Caco-2 (cell line): ENCODE measurements at places on chromosomes 2 and 18.

DNA sequence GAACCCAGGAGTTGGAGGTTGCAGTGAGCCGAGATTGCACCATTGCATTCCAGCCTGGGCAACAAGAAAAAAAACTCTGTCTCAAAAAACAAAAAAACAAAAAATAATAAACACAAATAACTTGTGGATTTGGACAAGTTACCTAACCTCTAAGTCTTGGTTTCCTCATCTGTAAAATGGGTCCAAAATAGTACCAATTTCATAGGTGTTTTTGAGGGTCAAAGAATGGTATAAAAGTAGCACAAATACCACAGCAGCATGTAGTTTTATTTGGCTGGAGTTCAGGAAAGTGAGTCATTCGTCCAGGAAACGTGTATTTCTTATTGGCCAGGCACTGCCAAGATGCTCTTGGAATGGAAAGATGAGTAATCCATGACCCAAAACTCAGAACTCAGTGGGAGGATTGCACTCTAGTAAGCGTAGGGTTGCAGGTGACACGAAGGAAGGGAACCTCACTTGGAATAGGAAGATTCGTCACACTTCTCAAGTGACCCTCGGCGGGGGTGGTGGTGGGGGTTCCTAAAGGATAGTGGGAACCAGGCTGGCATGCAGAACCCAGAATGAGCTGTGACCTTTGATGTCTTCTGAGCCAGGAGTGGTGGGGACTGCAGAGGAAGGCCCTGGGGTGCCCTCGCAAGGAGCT, 24.4 kb downstream of the GRHL1 start:
- no peak for DNase-seq

- no peak for DNase-seq
Observed at GRCh38 chr18:2304378-2305175, 266.7 kb downstream of the METTL4 start.

DNA sequence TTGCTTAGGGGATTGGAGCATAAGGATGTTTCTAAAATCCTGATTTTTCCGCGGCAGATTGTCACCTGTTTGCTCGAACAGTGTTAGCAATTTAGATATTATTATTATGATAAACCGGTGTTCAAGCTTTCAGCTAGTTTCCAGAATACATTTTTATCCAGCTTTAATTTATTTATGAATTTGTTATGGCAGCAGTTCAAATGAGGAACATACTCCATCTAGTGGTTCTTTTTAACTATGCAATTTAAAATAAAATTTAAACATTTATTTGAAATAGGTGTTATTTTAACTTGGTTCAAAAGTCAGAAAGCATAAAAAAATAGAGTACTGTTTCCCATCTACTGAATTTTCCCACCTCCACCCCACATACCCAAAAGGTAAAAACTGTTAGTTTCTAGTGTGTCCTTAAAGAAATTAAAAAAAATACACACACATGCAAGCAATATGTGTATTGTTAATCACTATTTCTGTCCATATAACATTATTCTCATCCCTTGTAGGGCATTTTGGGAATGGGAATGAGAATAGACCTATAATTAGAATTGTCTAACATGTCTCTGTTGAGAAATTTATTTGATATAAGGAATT, 23.2 kb downstream of the ACOXL start:
- DNase-seq: no peak

GRCh38 chr2:24304098-24304497, 56.2 kb downstream of the ITSN2 start:
- DNase-seq: no peak

- DNase-seq: no peak
Observed at GRCh38 chr2:228334180-228334579, 152.7 kb upstream of the SPHKAP start.

DNA sequence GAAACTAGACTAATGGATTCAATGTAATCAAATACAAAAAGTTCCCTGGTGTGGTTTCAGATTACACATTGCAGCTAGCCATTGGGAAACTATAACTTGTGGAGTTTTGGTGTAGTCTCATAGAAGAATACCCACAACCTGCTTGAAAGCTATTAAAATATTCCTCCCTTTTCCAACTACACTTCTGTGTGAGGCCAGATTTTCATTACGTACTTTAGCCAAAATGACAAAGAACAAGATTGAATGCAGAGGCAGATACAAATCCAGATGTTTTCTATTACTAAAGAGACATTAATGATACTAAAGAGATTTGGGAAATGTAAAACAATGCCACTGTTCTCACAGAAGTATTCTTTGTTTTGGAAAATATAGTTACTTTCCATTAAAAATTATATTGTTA, 128.7 kb upstream of the SLC35G4 start:
- DNase-seq: no peak

DNA sequence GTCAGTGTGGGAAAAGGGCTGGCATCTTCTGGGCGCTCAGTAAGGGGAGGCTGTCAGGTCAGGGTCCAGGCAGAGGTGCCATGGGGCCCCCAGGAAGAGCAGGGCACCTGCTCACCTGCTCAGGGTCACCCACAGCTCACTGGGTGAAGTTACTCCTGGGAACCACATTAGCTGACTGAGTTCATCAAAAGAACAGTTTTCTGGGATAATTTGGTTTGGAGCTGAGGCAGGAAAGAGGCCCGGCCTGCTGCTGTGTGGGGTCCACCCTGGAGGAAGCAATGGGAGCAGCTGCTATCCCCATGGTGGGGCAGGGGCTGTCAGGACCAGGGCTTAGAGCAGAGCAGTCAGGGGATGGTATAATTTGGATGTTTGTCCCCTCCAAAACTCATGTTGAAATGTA, 97.2 kb upstream of the GPC1 start:
- no peak for DNase-seq

DNA sequence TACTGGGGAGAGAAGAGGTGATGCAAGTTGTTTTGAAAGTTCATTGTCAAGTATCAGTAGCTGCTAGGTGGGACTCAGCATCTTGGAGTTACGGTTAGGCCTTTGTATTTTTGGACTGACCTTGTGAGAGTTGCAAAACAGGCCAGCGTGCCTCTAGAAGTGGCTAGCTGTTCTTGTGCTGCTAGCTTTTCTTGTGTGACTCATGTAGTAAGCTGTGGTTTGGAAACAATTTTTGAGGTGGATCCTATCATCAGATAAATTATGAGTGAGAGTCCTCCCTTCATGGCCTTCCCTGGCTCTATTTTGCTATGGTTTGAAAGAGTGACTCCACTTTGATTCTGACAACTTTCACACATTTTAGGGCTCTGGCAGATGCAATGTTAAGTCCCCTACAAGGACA, 409.2 kb upstream of the HS6ST1 start:
- DNase-seq: no peak

DNA sequence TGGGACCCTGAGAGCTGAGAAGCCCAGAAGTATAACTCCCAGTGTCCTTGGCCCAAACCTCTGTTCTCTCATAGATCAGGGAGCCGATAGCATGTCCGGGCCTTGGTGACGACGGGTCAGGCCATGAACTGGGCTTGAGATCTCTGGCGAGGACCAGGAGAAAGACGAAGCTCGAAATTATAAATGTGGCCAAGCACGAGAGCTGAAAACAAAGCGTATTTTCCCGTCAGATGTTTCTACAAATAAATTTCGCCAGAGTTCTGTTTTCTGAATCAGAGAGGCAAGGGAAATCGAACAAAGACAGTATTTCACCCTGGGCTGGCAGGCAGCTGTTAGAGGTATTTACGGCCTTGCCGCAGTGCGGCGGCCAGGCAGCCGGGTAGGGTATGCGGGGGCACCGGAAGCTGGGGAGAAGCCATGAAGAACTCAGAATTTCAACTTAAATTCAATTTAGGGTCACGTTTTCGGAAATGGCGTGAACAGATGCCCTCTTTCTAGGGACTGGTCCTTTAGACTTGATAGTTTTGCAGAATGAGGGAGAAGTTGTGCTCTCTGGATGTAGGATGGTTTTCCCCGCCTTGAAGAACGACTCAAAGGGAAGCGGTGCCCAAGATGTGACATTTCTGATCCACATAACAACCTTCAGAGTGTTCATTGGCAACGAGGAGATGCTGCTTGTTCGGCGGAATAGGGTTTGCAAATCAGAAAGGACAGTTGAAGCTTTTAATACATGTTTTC, 9.6 kb downstream of the HOXD8 start:
- DNase-seq: no peak

- DNase-seq: no peak
Observed at GRCh38 chr2:121161272-121161671, 123.7 kb downstream of the TFCP2L1 start.

DNA sequence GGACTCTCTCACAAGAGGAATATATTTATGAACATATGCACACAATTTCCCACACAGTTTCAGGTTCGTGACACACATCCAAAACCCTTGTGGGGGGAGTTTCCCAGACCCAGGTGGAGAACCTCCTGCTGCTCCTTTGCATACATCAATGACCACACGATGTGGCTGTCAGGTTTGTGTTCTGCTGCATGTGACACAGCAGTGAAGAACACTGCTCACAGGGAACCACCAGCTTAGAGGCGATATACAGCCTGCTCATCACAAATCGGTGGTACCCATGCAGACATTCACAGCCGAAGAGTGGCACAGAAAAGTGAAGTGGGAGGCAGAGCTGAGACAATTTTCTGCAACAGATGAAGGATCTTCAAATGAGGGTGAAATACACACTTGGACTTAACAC, 175.6 kb upstream of the ZFP36L2 start:
- no peak for DNase-seq

DNA sequence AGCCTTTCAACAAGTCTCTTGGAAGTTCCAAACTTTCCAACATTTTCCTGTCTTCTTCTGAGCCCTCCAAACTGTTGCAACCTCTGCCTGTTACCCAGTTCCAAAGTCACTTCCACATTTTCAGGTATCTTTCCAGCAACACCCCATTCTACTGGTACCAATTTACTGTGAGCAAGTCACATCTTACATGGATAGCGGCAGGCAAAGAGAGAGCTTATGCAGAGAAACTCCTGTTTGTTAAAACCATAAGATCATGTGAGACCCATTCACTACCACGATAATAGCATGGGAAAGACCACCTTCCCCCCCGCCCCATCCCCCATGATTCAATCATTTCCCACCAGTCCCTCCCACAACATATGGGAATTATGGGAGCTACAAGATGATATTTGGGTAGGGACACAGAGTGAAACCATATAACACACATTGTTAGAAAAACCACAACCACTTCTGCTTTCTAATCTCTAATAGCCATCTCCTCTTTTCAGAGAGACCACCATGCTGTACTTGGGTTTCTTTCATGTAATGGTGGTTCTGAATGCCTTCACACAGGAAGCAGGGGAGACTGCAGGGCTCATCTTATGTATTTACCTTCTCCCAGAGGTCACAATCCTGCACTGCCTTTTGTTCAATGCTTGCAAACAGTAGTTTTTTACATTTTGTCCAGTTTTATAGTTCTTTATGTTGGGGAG, 46.0 kb upstream of the CALCRL start:
- no peak for DNase-seq

- DNase-seq: no peak
Observed at GRCh38 chr18:75858754-75859153, 431.3 kb upstream of the SMIM21 start.

DNA sequence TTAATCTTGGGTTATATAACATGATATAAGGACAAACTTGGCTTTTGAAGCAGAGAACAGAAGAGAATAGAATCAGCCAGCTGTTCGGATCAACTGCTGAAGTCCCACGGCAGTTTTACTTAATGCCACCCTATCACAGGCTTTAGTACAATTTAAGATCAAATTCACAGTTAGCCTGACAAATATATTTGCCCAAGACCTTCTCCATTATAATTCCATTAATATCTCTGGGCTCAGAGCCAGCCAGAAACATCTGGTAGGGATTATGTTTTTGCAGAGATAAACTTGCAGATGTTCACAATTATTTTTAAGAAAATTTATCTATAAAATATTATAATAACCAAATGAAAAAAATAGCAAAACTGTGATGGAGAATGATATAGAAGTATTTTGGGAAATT, 381.4 kb downstream of the RAD51AP2 start:
- no peak for DNase-seq

- DNase-seq: no peak
Observed at GRCh38 chr2:58182527-58182926, 58.6 kb downstream of the FANCL start.

DNA sequence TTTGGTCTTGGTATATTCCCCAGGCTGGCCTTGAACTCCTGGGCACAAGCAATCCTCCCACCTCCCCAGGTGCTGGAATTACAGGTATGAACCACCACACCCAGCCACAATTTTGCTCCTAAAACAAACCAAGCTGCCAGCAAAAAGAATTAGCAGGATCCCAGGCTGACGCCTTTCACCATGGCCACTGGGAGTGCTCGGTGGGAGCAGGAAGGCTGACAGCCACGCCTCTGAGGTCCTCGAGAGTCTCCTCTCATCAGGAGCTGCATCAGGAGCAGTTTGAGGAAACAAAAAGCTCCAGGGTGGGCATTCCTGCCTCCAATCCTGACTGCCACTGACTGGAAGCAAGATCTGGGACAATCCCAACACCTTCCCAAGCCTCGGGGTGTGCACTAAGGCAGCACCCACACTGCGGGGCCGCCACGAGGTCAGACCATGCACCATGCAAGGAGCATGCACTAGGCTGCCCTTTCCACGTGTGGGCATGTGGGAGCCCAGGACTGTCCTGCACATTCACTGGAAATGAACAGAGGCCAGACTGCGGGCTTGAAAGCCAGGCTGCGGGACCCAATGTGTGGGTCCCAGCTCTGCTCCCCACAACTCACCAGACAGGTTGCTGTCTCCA, 51.4 kb downstream of the TFCP2L1 start:
- no peak for DNase-seq

- DNase-seq: peak; percentile 82
Observed at GRCh38 chr2:86079981-86080911, 25.4 kb downstream of the POLR1A start.

GRCh38 chr2:43890855-43891254, 52.1 kb downstream of the ABCG8 start:
- no peak for DNase-seq

DNA sequence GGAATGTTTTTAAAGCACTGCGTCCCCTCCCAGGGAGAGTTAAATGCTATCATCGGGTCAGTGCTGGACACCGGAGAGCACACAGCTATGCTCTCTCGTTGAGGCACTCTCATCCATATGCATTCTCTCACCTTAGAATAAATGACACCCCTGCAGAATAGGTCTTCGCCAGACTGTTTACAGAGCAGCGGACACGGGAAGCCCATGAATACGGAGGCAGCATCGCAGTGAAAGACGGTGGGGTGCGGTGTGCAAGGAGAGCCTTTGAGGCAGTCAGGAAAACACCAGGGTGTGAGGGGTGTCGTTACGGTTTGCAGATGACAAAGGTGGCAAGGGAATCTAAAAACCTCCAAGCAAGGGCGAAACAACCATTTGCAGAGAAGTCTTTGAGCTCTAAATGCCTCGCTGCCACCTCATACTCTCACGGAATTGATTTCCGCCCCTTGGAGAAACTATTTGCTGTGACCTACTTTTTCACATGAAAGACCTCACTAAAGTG, 169.2 kb upstream of the FHL2 start:
- no peak for DNase-seq

GRCh38 chr2:42042631-42043355, 5.0 kb upstream of the PKDCC start:
- no peak for DNase-seq

- DNase-seq: no peak
Observed at GRCh38 chr18:63155910-63156773, 163.4 kb downstream of the BCL2 start.

DNA sequence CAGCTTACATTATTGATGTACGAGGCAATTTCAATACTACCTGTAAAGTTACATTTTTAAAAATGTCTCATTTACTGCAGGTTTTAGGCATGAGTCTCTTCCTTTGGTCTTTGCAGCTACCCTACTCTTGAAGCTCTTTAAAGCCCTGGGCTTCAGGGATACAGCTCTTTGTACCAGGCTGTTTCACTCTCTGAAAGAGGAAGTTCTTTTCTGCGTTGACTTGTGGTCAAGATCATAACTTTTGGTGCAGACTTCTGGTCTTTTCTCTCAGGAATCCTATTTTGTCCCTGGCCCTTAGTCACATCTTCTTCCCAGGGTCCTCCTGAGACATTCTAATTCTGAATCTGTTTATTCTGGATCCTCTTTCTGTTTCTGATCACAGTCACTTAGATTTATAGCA, 16.6 kb upstream of the HRH4 start:
- DNase-seq: no peak
